ENCODE measurements at places on chromosomes 6 and 20.

DNA sequence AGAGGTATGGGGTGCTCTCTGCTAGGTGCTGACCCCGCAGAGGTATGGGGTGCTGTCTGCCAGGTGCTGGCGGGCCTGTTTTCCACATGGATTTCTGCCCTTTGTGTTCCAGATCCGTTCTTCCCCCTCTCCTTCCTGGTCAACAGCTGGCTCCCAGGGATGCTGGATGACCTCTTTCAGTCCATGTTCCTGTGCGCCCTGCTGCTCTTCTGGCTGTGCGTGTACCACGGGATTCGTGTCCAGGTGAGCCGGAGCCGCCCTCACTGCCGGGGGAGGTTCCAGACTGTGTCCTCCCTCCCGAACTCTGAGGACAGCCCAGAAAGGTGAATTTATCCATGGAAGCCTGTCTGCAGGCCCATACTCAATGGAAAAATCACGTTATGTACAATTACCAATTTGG, 36.3 kb downstream of the DYNLT1 start:
- DNase-seq, result no peak

DNA sequence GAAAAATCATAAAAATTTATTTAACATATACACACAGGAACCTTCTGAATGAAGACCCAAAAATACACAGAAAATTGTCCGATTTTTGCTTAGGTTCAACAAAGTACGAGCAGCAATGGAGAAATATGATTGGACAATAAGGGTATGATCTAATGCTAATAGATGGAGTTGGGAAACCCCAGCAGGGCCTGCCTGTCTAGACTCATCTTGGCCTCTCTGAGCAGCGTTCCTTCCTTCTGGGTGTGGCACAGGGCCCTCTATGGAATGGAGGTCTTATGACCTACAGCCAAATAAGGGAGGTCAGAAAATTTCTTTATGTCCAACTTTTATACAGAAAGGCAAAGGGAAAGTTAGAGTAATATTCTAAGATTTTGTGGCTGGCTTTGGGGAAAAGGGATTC, 27.7 kb upstream of the ENPP4 start:
- DNase-seq, result no peak

GRCh38 chr20:63175038-63175895, 40.7 kb downstream of the YTHDF1 start:
- no peak for DNase-seq

GRCh38 chr20:21812379-21812778, 106.9 kb downstream of the PAX1 start:
- DNase-seq, result no peak

DNA sequence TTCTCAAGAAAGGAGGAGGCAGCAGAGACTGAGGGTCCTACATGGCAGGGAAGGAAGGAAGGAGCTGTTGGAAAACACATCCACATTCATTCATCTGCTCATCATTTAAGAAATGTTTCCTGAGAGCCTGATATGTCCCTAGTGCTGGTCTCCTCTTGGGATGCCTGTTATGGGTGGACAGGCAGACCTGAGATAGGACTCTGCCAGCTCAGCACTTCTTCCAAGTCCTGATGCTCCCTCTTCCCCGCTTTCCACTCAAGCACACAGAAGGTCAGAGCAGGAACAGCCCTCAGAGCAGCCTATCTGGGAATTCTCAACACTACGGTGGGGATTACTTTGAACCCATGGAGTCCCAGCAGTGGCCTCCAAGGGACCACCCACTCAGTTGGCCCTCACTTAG, 8.0 kb upstream of the SIRPD start:
- no peak for DNase-seq

DNA sequence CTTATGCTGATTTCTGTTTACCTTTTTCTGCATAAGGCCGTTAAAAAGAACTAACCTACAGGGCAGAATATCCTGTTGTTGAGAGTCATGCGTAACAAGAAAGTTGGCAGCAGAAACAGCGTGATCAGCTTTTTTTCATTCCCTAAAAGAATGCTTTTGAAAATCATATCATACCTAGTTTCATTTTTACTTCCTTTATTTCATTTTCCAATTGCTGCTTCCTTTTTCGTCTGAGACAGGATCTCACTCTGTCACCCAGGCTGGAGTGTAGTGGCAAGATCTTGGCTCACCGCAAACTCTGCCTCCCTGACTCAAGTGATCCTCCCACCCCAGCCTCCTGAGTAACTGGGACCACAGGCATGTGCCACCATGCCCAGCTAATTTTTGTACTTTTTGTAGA, 4.1 kb downstream of the CALHM6 start:
- DNase-seq, result no peak

GRCh38 chr6:141123049-141123448, 1009.7 kb upstream of the GJE1 start:
- DNase-seq, result no peak

DNA sequence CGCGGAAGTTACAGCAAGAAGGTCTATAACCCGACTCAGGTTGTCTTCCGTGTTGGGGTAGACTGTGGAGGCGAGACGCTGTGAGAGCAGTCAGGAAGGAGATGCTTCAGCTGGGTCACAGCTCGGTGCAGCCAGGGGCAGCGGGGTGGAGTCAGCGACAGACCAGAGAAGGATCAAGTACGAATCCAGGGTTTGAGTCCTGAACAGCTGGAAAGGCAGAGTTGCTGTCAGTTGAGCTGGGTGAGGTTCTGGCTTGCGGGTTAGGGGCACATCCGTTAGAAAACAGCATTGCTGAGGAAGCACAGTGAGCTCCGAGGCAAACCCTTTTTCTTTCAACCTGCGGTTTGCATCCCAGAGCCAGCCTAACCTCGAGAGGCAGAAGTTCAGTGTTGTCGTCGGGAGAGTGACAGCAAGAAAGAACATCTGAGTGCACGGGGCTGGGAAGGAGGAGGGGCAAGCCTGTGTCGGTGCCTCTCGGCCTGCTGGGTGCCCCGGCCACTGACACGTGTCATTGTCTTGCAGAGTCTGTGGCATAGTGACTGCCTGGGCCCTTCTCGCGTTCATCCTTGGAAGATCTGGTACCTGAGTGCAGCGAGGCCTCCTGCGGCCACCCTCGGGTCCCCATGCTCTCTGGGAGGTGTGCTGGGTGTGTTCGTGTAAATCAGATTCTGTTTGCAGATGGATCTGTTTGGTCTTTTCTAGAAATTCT, 20.0 kb downstream of the PNLDC1 start:
- peak; percentile 27 for DNase-seq

DNA sequence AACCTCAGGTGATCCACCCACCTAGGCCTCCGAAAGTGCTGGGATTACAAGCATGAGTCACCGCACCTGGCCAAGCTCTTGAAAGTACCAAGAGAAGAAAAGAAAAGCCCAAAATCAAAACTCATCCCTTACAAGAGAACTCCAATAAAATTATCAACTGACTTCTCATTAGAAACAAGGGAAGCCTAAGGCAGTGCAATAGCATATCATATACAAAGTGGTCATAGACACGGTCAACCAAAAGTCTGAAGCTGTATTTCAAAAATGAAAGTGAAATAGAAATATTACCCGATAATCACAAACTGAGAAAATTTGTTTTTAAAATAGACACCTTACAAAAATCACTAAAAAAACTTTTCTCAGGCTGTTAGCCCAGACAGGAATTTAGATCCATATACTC, 1321.1 kb upstream of the GJE1 start:
- DNase-seq, result no peak

GRCh38 chr6:157527471-157527907, 146.5 kb downstream of the ZDHHC14 start:
- DNase-seq, result peak; percentile 39

GRCh38 chr6:35052694-35053565, 88.2 kb downstream of the TCP11 start:
- DNase-seq, result no peak

DNA sequence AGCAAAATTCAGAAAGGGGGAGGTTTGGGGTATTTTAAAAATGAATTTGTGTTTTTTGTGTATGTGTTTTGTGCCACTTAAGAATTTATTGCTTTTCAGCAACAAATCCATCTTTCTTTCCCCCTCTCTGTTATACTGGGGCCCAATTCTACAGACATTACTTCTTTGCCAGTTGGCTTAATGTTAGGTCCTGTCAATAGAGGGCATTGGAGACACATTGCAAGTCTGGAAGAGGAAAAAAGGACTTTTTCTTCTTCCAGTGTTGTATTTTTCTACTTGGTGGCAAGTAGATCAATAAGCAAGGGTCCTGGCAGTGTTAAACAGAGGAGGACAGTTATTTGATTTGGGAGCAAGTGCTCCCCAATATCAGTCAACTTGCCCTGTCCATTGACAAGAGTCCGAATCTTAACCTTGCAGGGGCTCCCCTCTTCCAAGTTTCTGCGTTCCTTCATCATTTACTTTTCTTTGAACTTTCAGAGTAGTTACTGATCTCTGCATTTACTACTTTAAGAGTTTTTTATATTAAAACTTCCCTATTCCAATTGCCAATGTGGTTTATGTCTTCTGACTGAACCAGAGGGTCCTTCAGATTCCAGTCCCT, 23.4 kb downstream of the SCML4 start:
- DNase-seq, result no peak

GRCh38 chr20:353166-353565, 6.3 kb downstream of the NRSN2 start:
- no peak for DNase-seq

DNA sequence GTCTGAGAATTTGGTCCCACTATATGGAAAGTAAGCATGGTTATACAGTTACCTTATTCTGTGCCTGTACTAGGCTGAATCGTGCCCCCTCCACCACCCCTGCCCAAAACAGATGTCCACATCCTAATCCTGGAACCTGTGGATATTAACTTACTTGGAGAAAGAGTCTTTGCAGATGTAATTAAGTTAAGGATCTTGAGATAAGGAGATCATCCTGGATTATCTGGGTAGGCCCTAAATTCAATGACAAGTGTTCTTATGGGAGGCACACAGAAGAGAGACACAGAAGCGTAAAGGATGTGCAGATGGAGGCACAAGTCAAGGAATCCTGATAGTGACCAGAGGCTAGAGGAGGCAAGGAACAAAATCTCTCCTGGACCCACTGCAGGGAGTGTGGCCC, 116.7 kb upstream of the MAN1A1 start:
- DNase-seq, result no peak

DNA sequence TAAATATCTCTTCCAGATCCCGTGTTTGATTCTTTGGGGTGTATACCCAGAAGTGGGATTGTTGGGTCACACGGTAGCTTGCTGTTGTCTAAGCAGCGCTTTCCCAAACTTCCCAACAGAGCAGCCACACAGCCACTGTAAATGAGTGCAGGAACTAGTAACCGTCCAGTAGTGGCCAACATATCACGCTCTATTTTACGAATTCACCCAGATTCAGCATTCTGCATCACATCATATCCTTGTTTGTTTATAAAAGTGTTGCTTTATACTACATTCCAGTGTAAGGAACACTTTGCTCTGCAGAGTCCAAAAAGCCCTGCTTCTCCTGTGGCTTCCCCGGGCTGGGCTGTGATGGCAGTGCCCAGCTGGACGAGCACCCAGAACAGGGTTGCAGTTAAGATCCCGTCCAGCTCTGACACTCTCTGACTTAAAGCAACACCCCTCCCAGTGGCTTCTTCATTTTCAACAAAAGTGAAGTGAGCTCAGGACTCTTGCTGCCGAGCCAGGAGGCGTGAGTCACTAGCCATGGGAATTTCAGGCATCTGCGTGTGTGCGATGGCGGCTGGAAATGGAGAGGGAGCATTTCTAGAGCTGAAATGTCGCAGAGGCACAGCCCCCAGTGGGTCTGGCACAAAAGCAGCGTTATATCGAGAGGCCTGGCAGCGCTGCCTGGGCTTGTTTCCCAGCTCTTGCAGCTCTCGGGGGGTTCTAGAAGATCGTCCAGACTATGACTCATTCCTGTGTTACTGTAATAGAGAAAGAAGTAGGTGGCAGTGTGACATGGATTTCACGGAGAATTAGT, 216.3 kb upstream of the ECI2 start:
- no peak for DNase-seq

DNA sequence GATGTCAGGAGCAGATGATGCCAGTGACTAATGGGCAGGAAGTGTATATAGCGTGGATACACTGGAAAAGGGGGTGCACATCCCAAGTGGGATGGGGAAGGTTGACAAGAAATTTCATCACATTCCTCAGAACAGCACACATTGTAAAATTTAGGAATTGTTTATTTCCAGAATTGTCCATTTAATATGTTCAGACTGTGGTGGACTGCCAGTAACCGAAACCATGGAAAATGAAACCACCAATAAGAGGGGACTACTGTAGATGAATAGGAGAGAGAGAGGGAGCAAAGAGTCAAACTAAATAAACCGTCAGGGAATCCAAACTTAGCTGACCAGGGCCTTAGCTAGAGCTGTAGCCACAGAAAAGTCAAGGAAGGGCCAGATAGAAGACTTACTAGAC, 164.4 kb upstream of the PRDM1 start:
- no peak for DNase-seq

DNA sequence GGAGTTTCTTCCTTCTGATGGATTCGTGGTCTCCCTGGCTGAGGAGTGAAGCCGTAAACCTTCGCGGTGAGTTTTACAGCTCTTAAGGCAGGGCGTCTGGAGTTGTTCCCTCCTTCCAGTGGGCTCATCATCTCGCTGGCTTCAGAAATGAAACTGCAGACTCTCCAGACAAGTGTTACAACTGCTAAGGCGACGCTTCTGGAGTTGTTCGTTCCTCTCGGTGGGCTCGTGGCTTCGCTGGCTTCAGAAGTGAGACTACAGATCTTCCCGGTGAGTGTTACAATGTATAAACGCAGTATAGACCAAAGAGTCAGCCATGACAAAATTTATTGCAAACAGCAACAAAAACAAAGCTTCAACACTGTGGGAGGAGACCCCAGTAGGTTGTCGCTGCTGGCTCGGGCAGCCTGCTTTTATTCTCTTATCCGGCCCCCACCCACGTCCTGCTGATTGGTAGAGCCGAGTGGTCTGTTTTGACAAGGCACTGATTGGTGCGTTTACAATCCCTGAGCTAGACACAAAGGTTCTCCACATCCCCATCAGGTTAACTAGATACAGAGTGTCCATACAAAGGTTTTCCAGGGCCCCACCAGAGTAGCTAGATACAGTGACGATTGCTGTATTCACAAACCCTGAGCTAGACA, 113.2 kb downstream of the GPX5 start:
- DNase-seq, result no peak

GRCh38 chr6:6365242-6365641, 44.8 kb upstream of the F13A1 start:
- DNase-seq, result no peak

GRCh38 chr6:37050045-37050853, 44.8 kb downstream of the FGD2 start:
- peak; percentile 89 for DNase-seq

DNA sequence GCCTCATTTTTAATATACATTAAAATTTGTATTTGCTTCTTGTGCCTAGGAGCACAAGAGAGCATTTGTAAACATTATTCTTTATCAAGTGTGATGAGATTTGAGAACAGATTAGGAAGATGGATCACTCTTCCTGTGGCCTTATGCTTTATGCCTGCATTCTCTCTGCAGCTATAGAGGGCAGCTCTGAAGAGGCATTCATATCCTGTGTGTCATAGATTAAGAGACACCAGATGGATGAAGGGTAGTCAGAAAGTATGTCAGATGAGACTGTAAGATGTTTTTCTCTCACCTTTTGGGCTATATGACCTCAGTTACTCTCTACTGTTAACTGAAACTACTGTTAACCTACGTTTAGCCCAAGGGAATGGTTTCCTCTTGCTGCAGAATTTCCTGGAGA, 61.4 kb downstream of the DNAH8 start:
- no peak for DNase-seq

- DNase-seq, result no peak
These were observed 127.5 kb upstream of the COL21A1 start for GRCh38 chr6:56374841-56375369.
